ENCODE measurements at places on chromosomes 3 and 15.

GRCh38 chr15:79897380-79897678, 515 bp upstream of the MTHFS start:
- DNase-seq: no peak

GRCh38 chr3:183584246-183584913, 28.9 kb upstream of the KLHL6 start:
- DNase-seq: no peak

DNA sequence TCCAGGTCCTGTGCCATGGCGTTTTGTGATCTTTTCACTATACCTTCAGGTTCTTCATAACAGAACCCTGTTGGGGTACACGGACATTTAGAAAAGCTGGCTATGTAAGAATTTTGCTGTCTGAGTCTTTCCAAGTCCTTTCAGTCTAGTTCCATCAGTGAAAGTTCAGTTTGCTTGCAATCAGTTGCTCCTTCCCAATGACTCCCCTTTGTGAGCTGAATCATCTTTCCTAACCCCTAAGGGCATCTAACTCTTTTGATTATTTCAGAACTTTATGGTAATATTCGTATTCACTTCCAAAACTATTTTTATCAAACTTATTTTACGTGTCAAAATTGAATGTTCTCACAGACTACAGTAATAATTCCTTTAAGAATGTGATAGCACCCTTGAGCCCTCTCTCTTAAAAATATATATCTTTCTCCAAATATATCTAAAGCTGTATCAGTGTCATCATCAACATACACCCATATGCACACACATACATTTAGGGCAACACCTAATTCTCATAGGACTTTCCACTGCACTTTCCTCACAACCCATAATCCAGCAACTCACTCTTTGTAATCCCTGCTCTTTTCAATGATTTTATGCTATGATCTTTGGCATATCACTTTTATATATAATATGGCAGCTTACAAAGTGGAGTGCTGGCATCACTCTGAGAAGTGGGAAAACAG, 263.7 kb downstream of the GBE1 start:
- no peak for DNase-seq

- no peak for DNase-seq
Observed at GRCh38 chr3:1093217-1093616, 393 bp downstream of the CNTN6 start.
